ENCODE measurements at places on chromosomes 1 and 21. TPM values are rescaled to one million over a fixed set of nuclear protein-coding genes. Genes with fewer than 3 reads are reported as not detected.

GRCh38 chr1:156639601-156640101 is 2.3 kb upstream of the BCAN start:
- no peak for DNase-seq

DNA sequence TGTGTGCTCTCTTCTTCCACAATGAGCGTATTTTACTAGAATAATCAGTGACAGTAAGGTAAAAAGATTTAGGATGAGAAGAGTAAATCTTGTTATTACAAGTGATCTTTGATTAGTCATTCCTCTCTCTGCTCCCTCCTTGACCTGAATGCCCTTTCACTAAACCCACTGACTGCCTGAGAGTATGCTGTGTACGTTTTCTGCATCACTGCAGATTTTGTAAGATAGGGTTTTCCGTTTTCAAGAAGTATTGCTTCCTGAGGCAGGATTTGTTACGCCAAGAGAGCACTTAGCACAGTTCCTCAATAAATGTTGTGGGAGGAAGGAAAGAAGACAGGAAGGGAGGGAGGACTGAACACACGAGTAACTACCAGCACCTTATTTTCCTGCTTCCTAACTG is 7.7 kb upstream of the LAMB3 start:
- no peak for DNase-seq

Gene MCM3AP
- polyA plus RNA-seq = 114 TPM

GRCh38 chr1:19441048-19441780 is 44.1 kb downstream of the CAPZB start:
- DNase-seq = no peak

- no peak for DNase-seq
These were observed 68.4 kb downstream of the SELENOF start for GRCh38 chr1:86845514-86845913.

Gene NTRK1
- polyA plus RNA-seq = 1.3 TPM

Gene LYPLAL1
- 56.3 TPM for polyA plus RNA-seq

Gene FMO3
- polyA plus RNA-seq = 0.14 TPM

DNA sequence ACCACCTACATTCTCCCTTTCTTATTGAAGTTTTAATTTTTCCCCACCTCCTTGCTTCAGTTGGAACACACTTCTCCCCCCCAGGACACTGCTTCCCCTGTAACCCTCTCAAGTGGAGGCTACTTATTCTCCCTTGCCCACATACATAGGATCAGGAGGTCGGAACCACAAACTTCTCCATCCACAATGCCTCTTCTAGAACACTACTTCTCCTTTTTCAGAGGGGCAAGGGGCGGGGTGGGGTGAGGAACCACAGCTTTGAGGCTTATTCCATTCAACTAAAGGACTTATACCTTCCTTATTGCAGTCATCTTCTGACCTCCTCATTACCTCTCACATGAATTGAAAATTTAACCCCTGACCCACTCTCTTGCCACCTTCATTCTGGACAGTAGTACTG is 81.3 kb downstream of the NEK7 start:
- DNase-seq = no peak

- no peak for DNase-seq
These were observed 7.6 kb downstream of the TDRKH start for GRCh38 chr1:151782741-151783140.

DNA sequence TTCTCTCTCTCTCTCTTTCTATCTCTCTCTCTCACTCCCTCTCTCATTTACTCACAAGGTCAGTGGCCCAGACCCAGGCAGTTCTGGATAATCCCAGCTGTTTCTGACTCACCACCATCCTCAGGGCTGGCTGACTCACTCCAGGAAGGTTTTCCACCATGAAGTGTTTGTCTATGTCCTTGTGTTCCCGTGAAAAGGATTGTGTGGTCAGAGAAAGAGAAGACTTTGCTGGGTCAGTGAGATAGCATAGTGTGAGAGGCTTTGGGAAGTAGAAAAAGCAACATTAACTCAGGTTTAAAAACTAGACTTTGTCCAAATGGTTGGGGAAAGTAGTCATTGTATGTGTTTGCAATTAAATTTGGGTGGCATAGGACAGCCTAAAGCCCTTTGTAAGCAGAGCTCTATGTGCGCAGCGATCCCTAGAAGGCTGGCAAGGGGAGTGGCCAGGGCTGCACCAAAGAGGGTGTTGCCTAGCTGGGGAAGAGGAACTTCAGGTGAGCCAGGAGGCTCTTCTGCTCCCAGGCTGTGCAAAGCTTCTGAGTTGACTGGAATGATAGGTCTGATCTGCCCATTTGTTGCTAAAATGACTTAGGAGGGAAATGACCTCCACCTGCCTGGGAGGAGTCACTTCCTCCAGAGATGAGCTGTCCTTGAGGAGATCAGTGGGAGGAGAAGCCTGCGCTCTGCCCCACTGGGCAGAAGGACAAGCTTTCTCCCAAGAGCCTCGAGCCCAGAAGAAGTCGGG is 4.9 kb upstream of the CAPN2 start:
- DNase-seq = no peak

GRCh38 chr1:21300774-21301173 is 10.5 kb upstream of the ECE1 start:
- DNase-seq = no peak

- no peak for DNase-seq
These were observed 72.5 kb upstream of the SMYD2 start for GRCh38 chr1:214208460-214208859.

DNA sequence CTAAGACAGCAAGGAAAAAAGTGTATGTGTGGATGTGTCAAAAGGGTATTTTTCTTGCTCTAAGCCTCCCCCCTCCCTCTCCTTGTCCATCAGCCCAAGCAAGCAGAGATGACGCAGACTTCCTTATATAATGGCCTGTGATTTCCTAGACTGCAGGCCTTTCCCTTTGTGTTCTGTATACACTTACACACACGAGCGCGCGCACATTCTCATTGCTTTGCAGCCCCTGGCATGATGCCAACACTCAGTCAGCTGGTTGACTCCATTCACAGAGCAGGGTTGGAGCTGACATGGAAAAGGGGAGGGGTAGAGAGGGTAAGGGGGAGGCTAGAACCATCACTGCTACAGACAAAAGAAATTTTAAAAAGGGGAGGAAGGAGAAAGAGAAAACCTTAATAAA is 41.8 kb downstream of the GATAD2B start:
- peak; percentile 98 for DNase-seq

Gene CTH
- polyA plus RNA-seq = 17.8 TPM

Gene IGSF9
- 19.5 TPM for polyA plus RNA-seq

GRCh38 chr1:51693419-51694155 is 76.7 kb downstream of the OSBPL9 start:
- no peak for DNase-seq

Gene REN
- polyA plus RNA-seq = 97.3 TPM

Gene CHIA
- polyA plus RNA-seq = not detected

- DNase-seq = no peak
These were observed 53.9 kb downstream of the MORN1 start for GRCh38 chr1:2337501-2337900.

Gene ZDHHC18
- 25.9 TPM for polyA plus RNA-seq

Gene HMGCL
- 86.7 TPM for polyA plus RNA-seq

Gene TAGLN2
- 131 TPM for polyA plus RNA-seq

DNA sequence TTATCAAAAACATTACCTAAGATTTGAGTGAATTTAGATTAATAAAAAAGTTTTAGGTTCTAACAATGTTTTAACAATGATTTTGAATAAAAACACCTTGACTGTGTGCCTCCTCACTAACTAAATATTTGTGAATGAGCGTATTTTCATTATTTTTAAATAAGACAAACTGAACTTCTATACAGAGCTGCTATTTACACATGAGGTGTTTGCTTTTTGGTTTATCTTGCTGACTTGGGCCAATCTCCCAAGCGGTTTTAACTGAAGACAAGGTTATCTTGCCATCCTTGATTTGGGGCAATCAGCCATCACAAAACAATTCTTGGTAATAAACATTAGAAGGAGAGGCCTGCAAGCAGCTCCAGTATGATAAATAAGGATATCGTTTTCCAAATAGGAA is 108.2 kb upstream of the NRIP1 start:
- no peak for DNase-seq

DNA sequence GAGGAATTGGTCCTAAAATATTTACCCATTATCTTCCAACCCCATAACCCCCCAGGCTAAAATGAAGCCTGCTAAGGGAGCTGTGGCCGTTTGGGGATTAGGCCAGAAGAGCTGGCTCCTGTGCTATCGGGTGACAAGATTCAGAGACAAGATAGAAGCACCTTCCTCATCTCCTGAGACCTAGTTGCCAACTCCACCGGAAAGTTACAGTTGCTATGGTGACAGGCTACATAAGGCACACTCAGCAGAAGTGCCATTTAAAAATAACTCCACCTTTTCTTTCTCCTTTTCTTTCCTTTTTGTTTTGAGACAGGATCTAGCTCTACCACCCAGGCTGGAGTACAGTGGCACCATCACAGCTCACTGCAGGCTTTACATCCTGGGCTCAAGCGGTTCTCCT is 43.6 kb upstream of the ROR1 start:
- no peak for DNase-seq

- DNase-seq = no peak
These were observed at the start of gene HAO2 for GRCh38 chr1:119368554-119368953. Gene HAO2, plus strand, starts transcription at chr1:119368785. Its CDS starts 12,301 bp downstream, at chr1:119381086.

Gene G0S2
- polyA plus RNA-seq = 15.8 TPM

Gene CCDC190
- polyA plus RNA-seq = not detected

Gene GNG4
- 3.1 TPM for polyA plus RNA-seq

DNA sequence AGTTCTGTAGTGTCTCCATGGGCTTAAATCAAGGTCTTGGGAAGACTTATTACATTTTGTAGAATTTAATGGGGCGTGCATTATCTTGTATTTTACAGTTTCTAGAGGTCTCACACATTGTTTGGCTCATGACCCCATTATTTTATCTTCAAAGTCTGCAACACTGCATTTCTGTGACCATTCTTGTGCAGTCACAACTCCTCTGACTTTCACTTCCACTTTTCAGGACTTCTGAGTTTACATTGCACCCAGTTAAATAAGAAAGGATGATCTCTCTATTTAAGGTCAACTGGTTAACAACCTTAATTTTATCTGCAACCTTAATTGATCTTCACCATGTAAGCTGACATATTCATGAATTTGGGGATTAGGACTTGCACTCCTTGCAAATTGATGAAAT is 1186.6 kb downstream of the MRPL39 start:
- no peak for DNase-seq

GRCh38 chr1:8974551-8974950 is 28.9 kb downstream of the CA6 start:
- no peak for DNase-seq

DNA sequence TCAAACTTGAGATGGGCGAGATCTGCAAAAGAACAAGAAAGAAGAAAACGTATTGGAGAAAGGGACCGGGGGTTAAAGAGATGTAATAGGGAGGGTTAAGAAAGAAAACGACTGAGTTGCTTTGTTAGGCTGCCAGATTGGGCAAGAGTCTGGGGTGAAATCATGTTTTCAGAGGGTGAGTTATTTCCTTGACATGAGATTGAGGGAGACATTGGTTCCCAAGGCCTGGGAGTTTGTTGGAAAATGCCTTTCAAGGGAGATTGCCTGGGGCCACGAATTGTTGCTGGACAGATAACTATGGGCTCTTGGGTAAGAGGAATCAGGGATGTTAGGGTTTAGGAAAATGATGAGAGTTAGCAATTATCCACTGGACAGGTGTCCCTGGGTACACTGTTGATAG is 776 bp upstream of the CADM3 start:
- DNase-seq = no peak

DNA sequence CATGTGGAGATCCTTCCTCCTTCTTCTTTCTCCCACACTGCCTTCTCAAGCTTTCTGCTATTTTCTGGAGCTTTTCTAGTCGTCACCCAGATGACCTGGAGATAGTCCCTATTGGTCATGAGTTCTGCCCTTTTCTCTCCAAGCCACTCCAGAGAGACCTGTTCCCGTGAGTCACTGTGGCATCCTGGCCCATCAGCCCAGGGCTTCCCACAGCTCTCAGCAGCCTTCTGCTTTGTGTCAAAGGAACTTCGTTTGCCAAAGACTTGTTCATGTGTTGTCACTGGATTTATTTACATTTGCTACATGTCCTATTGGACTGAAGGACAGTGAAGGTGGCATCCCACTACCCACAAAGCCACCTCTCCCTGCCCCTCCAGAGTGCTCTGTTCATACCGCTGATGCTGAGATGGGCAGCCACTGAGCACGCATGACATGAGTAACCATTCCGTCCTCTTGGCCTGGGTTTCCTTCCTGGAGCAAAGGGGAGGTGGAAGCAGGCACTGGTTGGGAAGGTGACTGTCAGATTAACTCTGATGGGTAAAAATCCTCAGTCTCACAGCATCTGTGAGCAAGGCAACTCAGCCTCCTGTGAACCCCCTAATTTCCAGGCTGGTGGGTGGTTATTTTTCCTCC is 119.2 kb downstream of the EDEM3 start:
- DNase-seq = no peak

DNA sequence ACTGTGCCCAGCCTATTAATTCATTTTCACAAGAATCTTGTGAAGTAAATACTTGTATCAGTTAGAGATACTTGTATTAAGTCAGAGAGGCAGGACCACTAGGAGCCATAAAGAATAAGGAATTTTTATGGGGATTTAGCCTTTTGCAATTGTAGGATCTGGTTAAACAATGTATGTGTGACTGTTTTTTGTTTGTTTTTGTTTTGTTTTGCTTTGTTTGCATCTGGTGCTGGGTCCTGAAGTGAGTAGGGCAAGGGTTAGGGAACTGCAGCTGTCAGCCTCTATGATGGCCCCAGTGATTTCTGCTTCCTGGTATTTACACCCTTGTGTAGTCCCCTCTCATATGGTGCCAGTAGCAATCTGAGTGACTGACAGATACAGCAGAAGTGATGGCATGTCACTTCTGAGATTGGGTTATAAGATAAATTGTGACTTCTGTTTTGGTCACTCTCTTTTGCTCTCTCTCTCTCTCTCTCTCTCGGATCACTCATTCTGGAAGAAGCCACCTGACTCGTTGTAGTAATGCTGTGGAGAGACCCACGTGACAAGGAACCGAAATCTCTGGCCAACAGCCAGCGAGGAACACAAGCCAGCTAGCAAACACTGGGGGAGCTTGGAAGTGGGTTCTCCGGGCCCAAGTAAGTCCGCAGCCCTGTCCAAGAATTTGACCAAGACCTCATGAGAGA is 96.2 kb upstream of the MARK1 start:
- DNase-seq = no peak

GRCh38 chr1:22508991-22509390 is 54.3 kb upstream of the EPHA8 start:
- no peak for DNase-seq

GRCh38 chr1:205709059-205709398 is 28.7 kb upstream of the SLC45A3 start:
- DNase-seq = no peak

Gene SPRR2F
- polyA plus RNA-seq = not detected

- no peak for DNase-seq
These were observed 54.4 kb downstream of the TRIM33 start for GRCh38 chr1:114456586-114456985.
